Ammon's horn (tissue), 1 donor: ENCODE measurements at places on chromosomes 1 and 21.
A peak's percentile ranks its signal among the peaks of the same experiment; 100 is the strongest.

DNA sequence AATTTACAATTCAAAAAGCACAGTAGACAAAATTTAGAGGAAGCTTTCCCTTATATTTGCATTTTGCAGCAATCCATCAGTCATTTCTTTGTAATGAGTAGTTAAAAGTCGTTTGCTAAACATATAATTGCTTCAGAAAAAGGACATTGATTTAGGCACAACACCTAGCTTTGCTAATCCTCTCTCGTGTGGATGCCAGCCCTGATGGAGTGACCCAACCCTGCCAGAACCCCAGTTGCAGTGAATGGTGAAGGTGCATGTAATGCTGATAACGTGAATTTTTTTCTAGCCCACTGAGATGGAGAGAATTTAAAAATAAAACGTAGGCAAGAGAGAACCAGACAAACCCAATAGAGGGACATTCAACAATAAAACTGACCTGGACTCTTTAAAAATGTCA is 263.4 kb downstream of the GRIK1 start:
- no peak for DNase-seq

- DNase-seq: no peak
Observed at GRCh38 chr1:7335224-7335879, 435.7 kb upstream of the VAMP3 start.

DNA sequence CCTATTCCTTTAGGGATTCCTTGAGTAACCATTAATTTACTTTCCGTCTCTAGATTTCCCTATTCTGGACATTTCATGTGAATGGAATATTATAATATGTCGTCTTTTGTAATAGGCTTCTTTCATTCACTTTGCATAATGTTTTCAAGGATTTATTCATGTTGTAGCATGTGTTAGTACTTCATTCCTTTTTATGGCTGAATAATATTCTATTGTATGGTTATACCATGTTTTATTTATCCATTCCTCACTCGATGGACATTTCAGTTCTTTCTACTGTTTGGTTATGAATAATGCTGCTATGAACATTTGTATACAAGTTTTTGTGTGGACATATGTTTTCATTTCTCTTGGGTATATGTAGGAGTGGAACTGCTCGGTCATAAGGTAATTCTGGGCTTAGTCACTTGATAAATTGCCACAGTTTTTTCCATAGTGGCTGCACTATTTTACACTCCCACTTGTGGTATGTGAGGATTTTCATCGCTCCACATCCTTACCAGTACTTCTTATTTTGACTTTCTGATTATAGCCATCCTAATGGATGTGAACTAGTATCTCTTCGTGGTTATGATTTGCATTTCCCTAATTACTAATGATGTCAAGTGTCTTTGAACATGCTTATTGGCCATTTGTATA is 17.7 kb downstream of the PPP2R5A start:
- no peak for DNase-seq

- no peak for DNase-seq
Observed at GRCh38 chr21:33684923-33685560, 42.7 kb downstream of the ITSN1 start.

GRCh38 chr1:114468047-114468446 is 43.0 kb downstream of the TRIM33 start:
- DNase-seq: no peak

GRCh38 chr1:206814716-206815341 is 42.5 kb upstream of the IL10 start:
- no peak for DNase-seq

DNA sequence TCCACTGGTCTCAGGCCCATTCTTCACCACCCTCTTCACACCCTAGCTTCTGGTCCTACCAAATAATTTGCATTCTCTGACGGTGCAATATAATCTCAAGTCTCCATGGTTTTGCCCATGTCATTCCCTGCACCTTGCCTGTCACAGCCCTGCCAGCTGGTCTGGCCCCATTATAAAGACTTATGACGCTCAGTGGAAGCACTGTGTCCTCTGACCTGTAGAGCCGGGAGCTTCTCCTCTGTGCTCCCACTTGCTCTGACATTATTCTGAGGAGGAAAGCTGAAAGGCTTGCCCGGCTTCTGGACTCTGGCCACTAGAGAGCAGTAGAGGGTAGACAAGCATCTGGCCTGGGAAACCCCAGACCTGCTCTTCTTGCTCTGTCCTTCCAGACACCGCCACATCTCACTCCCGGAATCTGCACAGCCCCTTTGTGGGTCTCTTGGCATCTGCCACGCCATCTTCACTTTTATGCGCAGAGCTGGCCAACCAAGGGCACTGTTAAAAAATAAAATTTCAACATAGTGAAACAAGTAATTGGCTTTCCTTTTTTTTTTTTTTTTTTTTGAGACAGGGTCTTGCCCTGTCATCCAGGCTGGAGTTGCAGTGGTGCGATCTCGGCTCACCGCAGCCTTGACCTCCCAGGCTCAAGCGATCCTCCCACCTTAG is 44.4 kb downstream of the NENF start:
- peak; percentile 93 for DNase-seq

DNA sequence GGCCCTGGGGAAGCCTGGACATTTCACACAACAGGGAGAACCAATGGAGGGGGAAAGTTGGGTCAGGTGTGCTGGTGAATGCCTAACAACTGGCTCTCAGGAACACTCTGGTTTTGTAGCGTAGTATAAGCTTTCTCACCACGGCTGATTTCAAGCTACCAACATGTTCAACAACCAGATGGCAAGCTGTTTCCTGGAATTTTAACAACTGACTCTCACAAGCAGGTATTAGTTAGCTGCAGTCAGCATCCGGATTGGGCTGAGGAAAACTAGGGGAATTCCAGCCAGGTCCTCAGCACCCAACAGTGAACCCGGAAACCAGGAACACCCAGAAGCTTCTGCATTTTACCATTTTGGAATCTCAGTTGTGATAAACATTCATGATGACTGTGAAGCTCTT is 162.3 kb upstream of the CAMK1G start:
- peak; percentile 28 for DNase-seq

GRCh38 chr1:247409869-247410544 is 6.0 kb upstream of the NLRP3 start:
- DNase-seq: no peak

DNA sequence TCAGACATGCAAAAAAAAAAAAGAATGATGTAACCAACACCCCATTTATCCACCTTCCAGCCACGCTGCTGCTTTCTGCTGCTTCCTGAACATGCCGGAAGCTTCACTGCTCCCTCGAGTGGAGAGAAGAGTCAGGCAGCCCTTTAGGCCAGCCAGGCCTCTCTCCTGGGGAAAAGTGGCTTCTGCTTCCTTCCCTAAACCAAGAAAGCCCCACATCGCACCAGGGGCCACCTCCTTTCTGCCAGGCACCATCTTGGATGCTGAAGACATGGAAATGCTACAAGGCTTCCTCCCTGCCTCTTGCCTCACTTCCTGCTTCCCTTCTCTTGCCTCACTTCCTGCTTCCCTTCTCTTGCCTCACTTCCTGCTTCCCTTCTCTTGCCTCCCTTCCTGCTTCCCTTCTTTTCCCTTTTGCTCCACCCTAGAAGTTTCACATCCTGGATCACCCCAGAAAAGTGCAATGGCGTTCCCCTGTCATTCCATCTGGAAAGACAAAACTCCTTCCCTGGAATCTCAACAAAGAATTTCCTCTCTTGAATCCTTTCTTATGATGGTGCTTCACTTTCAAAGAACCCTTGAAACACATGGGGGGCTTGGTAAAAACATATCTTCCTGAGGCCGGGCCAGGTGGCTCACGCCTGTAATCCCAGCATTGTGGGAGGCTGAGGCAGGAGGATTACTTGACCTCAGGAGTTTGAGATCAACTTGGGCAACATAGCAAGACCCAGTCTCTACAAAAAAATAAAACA is 18.7 kb downstream of the TNFRSF8 start:
- no peak for DNase-seq

DNA sequence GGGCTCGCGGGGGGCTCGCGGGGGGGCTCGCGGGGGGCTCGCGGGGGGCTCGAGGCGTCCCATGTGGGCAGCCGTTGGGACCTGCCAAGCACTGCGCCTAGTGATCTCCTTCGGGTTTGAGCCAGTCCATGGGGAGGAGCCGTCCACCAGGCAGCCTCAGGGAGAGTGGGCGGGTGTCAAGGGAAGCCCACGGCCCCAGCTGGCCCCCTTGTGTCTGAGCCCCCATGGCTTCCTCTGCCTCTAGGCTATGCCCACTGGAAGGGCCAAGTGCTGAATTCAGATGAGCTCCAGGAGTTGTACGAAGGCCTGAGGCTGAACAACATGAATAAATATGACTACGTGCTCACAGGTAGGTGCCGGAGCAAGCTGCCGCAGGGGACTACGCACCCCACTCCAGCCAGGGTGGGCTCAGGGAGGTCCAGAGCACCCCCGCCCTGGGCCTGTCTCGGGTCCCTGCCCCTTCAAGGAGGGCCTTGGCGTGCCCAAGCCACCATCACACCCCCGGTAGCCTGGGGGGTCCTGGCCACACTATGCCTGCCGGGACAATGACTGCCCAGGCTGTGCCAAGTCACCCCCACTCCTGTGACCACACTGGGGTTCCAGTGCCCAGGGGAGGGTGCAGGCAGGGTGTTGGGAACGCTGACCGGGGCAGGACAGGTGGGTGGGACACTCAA is 22.6 kb downstream of the PDXK start:
- DNase-seq: no peak

- DNase-seq: no peak
Observed at GRCh38 chr1:89064632-89065031, 376 bp downstream of the GBP1 start.

GRCh38 chr1:82836973-82837680 is 1036.4 kb downstream of the ADGRL2 start:
- DNase-seq: no peak

DNA sequence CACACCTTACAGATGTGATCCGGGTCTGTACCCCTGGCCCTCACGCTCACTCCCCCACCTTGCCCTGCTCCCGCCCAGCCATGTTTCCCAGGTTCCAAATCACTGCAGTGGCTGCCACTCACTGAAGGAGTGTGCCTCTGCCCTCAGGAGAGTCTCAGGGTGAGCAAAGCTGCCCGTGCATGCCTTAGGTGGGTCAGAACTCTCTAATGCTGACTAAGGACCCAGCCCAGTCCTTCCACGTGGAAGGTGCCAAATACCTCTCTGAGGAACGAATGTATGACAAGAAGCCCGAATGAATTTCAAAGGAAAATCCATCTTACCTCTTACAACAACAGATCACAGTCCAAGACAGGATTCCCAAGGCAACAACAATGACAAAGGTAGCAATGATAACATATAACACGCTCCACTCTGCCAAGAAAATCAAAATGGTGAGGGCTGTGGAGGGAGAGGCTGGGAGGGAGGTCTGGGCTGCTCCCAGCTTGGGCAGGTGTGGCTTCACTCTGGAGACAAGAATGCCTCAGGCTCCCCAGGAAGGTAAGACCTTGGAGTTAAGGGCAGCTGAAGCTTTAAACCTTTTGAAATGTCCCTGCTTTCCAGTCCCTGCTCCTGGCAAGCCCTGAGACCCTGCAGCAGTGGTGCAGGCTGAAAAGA is 115.2 kb downstream of the KIAA0319L start:
- DNase-seq: no peak

DNA sequence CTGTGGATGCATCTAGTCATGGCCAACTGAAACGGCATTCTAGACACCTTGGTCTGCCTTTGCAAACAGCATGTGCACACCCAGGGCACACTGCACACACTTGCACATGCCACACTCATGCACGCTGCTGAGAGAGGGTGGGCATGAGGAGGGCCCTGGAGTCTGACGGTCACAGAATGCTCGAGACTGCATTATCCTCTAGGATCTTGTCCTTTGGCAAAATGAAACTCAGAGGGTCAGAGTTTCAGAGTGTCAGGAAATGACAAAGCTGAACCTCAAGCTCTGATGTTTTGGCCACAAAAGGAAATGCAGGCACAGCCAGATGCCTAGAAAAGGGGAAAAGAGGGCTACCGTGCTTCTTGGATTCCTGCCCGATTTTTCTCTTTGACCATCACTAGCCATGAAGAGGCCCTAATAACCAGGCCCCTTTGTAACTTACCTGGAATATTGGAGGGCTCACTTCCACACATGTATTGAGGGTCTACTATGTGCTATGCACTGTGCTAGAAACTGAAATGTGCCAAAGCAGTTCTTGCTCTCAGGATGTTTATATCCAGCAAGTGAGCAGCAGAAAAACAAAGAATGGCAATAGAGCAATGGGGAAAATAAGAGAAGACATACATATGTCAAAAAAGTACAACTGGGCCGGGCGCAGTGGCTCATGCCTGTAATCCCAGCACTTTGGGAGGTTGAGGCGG is 65.4 kb downstream of the TOMM20 start:
- no peak for DNase-seq

GRCh38 chr1:164670786-164671185 is 111.8 kb downstream of the PBX1 start:
- DNase-seq: no peak

DNA sequence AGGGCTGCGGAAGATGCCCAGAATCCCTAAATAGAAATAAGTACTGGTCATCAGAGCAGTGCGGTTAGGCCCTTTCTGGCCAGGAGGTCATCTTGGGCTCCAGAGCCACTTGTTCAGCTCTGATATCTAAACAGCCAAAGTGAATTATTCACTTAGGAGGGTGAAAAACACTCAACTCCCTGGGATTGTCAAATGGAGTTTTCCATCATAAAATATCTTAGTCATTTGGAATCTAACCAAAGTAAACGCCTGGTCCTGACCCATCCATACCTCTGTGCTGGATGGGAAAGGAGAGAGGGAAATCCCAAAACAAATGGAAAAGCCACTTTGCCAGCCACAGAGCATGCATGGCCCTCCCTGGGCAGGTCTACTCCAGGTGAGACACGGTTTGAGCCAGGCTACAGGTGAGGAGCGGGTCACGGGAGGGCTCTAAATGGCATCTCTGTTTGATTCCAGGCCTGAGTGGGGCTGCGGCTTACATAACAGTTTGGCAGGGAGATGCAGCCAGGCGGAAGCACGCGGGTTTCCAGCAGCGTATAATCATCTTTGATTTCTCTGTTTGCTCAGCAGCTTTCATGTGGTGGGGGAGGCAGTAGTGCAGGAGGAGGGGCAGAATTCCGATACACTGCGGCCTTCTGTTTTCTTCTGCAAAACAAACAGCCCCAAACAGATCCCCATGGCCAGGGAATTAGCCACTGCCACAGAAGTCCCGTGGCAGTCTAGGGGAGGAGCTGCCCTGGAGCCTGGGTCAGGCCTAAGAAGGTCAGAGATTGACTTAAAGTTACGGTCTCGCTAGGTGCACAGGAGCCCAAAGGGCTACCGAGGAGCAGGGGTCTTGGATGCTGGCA is 59.1 kb upstream of the ZNF648 start:
- DNase-seq: peak; percentile 88

- peak; percentile 53 for DNase-seq
Observed at GRCh38 chr1:153494976-153495535, 34.6 kb upstream of the S100A7 start.

DNA sequence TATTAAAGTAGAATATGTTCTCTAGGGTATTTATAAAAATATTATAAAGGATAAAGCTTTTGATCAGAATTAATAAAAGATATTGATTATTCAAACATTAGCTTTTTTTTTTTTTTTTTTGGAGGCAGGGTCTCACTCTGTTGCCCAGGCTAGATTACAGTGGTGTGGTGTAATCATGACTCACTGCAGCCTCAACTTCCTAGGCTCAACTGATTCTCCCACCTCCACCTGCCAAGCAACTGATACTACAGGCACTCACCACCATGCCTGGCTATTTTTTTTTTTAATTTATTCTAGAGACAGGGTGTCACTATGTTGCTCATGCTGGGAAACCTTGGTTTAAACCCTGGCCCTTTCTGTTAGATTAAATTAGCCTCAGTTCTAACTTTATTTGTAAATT is 188.3 kb downstream of the CLEC20A start:
- no peak for DNase-seq

GRCh38 chr1:49251019-49251784 is 474.5 kb upstream of the BEND5 start:
- DNase-seq: no peak
